ENCODE measurements at places on chromosomes 7 and 10.

DNA sequence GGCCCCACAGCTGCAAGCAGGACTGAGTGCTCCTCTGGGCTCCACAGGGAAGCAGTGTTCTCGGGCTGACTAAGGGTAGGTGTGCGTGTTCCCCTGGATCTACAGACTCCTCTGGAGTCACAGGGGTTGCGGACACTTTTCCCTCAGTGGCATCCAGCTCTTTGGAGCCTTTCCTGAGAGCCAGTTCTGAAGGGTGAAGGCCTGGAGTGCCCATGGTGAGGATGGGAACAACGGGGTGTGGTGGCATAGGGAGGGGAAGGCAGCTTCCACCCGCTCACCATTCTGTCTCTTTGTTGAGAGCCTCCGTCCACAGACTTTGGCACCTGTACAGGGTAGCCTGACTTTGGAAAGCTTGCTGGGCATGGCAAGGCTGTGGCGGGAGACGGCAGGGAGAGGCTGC is 104.1 kb upstream of the PCBD1 start:
- DNase-seq, result no peak

GRCh38 chr10:33942508-33942907 is 608.0 kb upstream of the NRP1 start:
- DNase-seq, result no peak

DNA sequence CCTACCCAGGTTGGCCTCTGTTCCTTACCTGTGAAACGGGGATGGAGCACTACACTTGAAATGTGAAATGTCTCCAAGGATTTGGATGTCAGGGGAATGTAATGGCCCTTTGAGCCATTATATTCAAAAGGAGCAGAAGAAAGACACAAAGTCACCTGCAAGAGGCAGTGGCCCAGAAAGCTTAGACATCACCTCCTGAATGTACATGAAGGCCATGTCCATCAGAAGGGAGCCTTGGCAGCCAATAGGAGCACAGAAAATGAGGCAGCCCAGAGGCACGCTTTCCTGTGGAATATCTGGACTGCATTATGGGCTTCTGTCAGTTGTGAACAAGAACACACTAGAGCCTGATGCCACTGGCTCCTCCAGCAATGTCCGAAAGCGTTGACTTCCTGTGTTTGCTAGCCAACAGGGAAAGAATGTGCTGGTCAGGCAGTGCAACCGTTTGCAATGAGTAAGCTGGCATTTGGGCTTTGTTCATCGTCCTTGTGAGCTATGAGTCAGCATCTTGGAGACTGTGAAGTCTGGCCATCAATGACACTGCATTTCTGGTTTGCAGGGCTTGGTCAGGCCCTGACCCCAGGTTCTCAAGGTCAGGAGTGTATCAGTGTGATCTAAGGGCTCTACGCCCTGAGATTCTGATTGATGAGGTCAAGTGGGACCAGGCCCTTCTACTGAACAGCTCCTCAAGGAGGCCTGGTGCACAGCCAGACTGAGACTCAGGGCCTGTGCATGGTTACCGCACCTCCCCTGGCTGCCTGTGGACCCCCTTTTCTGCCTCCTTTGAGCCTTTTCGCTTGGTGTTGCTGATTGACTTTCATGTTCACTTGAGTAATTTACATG is 222.4 kb downstream of the RPS24 start:
- peak; percentile 99 for DNase-seq

DNA sequence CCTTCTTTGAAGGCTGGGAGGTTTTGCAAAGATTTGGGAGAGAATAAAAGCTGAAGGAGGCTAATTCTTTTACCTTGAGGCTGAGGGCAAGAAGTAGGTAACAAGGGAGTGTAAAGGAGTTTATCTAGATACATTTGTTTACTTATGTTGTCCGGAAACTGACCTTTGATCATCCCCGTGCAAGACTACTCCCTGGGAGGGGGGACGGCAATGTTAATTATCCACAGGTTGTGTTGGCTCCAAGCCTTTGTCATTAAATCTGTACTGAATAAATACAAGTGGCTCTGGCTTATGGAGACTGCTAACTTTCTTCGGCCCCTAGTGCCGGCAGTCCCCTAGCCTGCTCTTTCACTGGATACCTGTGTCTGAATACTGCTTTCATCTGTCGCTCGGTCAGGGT is 1250.6 kb upstream of the LRRTM3 start:
- no peak for DNase-seq

DNA sequence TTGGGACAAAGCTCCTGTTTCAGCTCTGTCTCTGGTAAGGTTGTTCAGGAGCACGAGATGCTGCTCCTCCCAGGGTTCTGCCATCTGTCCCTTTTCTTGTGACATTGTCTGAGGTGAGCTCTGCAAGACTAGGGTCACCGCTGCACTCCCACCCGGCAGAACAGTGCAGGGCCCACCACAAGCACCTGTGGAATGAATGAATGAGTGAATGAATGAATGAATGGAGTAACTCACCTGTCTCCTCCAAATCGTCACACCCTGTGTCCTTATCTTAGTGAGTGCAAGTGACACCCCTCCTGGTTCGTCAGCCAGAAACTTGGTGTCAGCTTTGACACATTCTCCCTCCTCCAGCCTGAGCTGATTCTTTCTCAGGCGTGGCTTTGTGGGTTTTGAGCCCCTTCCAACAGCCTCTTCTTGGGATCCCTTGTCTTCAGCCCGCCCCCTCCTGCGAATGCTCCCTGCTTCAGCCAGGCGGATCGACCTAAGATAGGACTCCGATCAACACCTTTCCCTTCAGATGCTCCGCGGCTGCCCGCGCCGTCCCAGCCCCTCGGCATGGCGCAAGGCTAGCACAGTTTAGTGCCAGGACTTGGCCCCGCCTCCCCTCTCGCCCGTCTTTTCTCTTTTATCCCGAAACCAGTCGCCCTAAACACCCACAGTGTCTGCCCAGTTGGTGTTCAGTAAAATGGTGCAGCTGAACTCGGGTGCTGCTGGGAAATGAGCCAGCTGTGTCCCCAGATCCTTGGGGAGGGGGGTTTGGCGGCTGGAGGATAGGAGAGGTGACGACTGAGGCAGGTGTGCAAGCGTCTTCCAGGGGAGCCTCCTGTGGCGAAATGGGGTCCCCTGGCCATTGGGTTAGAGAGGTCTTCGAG is 89.3 kb downstream of the BEND7 start:
- no peak for DNase-seq

- no peak for DNase-seq
Measured at GRCh38 chr7:98174334-98175259, 36.6 kb upstream of the BHLHA15 start.

DNA sequence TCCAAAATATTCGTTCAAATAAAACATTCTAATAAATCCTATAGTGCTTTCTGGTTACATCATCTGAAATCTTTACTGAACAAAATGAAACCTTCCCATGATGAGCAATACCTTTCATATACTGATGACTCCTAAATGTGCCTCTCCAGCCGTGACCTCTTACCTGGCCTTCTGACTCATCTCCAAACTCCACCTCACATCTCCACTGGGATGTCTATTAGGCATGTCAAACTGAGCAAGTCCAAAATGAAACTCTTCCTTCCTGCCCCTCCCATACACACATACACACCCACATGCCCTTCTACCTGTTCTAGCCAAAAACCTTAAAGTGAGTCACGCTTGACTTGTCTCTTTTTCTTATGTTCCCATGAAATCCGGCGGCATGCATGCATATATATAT is 22.9 kb downstream of the GSAP start:
- DNase-seq, result no peak

DNA sequence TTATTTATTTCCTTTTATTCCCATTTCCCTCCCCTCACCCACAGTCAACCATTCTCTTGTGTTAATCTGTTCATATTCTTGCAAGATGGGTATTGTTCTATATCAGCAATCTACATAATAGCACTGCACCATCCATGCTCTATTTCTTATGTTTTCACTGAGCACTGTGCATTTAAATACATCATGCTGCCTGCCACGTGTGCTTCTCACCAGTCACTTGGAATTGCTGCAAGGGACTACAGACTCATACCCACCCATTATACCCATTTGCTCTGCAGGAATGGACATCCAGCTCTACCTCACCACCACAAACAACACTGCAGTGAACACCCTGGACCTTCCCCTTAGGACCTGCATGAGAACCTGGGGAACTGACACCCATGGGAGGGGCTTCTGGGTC is 20.8 kb downstream of the DLG5 start:
- DNase-seq, result no peak

DNA sequence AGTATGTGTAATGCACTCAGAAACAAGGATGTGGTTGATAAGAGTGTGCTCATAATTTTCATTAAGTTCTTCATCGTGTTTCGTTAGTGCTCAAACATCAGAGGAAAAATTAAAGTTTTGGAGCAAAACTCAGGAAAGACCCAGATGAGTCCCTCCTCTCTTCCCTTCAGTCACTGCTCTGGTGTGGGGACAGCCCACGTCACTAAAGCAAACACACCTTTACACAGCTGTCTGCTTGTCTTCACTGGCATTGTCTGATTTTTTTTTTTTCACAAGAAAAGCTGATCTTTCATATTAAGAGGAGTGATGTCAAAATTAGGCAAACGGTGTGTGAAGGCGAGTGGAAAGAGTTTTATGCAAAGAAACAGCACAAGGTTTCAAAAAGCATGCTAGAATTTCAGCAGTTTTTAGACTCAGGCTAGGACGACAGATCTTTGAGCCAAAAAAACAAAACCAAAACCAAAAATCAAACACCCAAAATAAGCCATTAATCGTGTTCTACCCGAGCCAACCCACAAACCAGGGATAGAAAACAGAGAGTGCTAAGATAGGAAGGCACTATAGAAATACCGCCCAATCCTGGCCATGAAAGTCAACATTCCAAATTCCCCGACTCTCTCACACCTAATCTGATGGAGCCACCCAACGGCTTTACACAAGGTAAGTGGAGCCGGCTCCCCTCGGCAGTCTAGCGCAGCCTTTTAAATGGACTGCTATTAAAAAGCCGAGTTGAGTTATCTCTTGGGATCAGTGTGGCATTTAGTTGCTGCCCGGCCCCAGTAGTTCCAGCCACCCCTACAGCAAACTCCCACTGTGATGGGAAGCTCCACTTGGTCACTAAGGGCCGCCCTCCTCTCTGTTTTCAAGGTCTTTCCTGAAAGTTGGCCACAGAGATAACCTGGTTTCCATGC is 27.9 kb upstream of the GATA3 start:
- DNase-seq, result no peak

GRCh38 chr10:51073453-51074237 is 642 bp upstream of the PRKG1 start:
- DNase-seq, result no peak

GRCh38 chr10:17238445-17239291 is 10.6 kb downstream of the VIM start:
- peak; percentile 87 for DNase-seq

DNA sequence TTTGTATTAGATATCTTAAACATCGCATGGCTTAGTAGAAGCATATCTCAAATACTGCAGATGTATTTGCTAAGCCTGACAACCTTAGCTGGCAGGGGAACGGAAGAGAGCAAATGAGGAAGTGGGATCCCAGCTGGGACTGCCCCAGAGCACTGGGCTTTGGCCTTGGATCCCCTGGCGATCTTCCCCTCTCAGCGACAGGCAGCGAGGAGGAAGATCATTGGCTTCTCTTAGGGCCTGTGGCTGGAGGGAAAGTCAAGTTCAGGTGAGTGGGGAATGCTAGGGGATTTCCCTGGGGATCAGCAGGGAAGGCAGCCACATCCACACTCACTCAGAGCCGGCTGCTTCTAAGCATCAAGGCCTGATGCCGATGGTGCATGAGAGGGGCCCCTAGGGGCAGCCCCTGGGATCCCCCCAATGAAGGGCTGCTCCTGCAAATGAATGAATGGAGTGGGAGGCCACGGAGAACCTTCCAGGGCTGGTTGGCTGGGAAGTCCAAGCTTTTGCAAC is 42.0 kb downstream of the LYZL2 start:
- DNase-seq, result no peak

DNA sequence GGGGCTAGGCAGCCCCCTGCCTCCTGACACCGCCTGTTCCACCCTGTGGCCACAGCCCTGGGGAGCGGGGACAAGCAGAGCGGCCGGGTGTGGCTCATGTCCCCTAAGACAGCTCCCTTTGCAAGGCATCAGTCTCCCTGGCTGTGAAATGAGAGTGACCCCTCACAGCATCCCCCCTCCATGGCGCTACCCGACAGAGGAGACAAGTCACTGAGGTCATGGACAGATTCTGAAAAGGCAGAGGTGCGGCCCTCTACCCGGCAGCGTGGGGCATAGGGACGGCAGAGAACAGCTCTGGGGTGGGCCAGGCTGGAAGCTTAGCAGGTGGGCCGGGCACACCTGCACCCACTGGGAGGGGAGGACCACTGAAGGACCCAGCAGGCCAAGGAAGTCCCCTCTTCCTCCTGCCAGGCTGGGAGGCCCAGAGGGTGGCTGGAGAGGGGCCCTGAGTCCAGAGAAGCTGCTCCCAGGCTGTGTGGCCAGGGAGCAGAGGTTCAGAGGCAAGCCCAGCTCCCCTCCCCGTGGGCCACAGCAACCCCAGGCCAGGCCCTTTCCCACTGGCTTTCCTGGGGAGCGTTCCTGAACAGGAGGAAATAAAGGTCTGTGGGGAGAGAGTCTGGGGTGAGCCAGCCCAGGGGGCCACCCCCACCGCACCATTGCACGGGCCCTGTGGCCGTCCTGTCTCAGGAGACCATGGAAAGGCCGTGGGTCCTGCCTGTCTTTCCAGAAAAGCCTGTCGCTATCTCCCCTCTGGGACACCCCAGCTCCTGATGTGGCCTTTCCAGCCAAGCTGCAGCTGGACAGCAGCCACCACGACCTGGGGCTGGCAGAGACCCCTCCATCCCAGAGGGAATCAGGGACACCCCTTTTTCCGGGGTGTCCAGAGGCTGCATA is 1.7 kb downstream of the ADAP1 start:
- no peak for DNase-seq

DNA sequence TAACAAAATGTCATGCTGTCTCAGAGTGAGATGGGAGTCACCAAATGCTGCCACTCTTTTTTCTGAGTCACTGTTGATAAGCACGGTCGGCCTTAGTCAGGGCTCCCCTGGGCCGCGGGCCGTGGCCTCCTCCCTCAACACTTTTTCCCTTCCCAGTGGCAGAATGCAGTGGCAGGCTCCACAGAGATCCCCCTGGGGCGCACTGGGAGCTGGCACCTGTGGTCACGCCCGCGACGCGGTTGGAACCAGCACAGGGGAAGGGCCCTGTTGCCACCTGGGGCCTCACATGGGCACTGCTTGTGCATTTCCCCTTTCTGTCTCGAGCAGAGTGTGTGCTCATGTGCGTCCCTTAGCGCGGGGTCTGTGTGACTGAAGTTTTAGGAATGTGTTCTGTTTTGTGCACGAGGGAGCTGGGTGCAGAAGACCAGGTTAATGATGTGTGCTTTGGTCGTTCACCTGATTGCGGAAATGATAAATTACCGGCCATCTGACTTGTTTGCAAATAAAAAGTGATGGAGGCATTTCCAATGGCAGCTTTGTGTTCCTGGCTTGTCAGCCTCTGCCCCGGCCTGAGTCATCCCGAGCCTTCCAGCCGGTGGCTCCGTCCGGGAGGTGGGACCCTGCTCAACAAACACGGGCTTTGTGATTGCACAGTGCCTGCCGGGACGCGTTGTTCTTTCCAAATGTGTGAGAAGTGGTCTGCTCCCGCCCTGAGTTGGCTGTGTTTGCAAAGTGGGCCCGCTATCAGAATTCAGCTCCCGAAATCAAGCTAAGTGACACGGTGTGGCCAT is 100.7 kb downstream of the NKX6-2 start:
- no peak for DNase-seq

DNA sequence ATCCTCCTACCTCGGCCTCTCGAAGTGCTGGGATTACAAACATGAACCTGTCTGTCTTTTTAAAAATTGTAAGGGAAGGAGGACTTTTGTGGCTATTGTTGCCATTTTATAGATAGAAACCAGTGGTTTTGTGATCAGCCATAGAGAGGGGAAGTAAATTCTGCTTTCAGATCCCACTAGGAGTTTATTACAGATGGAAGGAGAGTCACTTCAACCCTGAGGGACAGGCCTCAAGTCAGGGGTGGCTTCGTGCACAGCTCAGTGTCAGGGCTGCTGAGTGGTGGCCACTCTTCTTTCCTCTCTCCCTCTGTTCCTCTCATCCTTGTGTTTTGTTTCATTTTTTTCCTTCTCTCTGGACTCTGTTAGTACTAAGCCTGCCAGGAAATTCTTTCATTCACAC is 60.8 kb downstream of the OGDH start:
- no peak for DNase-seq

All from stromal cell of bone marrow (primary cell).